CD8-positive, alpha-beta memory T cell (primary cell): ENCODE measurements at places on chromosomes 3 and 15.

GRCh38 chr3:123094516-123095313 is 27.9 kb downstream of the PDIA5 start:
- no peak for DNase-seq

GRCh38 chr3:122208579-122208978 is 25.1 kb downstream of the CASR start:
- DNase-seq = no peak

DNA sequence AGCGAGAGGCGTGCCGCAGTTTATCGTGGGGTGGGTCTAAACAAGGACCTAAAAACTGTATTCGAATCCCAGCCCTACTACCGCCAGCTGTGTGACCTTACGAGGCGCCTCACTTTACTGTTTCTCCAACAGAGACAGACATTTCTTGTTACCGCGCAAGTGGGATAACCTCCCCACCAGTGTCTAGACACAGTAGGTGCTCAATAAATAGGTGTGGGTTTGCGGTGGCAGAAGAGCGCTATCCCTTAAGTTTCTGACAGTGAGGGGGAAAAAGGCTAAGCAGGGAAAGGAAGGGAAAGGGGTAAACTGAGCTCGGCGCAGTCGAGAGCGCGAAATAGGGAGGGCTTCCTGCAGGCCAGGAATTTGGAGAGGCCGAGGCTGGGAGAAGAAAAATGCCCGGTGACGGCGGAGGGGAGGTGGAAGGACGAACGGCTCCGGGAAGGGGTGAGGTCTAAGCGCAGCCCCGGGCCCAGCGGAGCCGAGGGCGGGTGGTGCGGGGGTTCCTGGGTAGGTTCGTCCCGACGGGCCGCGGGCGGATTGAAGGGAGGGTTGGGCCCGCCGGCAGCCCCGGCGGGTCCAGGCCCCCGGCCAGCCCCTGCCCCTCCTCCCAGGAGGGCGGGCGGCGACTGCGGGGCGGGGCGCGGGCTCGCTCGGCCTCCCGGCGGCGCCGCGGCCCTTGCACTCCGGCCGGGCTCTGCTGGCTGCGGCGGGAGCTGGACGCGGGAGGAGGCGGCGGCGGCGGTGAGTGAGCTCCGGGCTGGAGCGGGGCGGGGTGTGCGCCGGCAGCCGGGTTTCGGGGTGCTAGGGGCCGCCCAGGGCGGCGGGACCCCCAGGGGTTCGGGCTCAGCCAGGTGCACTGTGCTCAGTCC is at the start of gene CGNL1:
TSS of gene CGNL1 (plus strand) at position 679 of the 869 bp plus-strand sequence. CDS start 61,495 bp downstream, outside the sequence.
- DNase-seq = no peak

DNA sequence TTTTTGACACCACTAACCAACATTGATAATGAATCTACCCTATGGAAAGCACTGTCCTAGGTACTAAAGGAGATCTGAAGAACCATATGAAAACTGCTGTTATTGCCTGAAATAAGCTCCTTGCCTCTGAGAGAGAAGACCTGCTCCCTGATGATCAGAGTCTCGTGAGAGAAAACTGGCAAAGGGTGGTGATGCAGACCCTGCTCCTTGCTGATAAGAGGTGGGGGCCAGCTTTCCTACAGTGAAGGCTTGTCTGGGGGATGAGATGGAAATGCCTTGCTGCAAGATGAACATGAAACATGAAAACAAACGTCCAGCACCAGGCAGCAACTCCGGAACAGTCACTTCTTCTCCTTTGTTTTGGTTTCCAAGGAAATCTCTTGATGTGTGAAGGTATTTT is 31.9 kb downstream of the RASGRP1 start:
- no peak for DNase-seq

GRCh38 chr15:59296181-59296617 is 76.5 kb downstream of the MYO1E start:
- DNase-seq = no peak

DNA sequence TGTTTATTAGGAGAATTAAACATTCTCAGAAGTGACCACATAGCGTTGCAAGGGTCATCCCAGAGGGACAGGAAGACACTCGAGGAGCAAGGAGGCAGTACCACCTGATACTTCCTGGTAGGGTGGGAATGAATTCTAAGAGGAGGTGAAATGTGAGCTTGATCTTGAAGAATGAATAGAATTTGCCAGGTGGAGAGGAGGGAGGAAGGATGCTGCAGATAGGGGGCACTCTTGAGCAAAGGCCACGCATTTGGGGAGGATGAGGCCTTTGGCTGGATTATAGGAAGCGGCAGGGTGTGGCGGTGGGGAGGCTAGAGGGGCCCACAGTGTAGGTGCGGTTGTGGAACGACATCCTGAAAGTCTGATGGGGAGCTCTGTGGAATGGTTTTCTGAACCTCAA is 33.5 kb downstream of the CHCHD6 start:
- DNase-seq = no peak

DNA sequence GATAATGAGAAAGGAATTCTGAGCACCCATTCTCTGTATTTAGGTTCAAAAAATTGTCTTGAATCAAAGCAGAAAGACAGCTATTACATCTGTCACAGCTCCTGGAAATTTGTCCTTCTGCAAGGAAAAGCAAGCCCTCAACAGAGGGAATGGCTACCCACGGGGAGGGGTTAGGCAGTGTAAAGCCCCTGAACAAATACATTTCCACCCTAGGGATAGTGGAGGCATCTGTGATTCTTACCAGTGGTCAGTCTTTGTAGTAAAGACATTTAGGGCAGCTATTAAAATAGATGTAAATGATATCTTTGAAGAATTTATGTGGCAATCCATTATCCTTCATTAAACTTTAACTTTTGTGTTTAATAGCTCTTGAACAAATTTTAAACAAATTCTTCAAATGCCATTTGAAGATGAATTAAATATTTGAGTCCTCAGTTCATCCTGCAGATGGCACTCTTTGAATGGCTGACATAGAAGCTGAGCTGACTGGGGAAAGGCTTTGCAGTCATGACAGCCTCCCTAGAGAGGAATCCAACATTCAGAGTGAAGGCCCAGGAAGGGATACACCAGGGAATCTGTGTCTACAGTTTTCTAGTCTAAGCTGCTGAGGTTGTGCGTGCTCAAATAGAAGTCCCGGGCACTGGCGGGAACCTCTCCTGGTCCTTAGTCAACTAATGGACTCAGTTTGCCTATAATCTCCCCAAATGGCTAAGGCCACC is 359.7 kb upstream of the ROPN1 start:
- no peak for DNase-seq

DNA sequence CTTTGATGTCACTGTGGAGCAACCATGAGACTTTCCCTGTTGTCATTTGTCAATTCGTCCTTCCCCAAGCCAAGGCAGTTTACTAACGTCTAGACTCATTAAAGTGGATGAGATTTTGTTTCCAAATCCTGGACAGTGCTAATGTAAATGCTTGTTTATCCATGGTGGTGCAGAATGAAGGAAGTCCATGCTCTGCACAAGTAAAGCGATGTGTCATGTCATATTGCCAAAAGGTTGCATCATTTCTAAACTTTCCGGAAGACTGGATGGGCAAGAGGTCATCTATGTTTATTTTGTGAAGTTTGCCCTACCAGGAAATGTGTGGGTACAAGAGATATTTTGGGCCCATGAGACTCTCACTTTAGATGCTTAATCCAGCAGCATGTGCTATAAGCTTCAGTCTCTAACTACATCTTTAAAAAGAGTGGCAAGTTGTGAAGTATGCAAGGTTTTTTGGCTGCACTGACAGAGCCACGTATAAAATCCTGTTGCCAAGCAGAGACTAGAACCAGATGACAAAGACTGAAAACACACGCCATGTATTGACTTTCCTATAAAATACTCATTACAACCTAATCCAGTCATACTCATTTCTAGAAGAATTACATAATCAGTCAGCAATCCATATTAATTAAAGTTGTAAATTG is 72.1 kb upstream of the FNDC3B start:
- no peak for DNase-seq

DNA sequence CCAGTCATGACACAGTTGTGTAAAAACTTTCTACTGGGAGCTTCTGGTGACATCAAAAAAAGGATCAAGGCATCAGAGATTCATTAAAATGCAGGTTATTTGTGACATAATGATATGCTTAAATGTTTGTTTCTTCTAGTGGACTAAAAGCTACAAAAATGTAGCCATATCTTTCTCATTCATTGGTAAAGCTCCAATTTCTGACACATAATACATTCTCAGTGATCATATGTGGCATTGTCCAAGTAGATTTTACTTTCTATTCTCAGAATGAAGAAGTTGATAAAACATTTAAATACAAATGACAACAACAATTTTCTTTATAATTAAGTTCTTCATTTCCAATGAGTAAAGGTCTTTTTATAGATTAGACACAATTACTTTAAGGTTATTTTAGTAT is 71.0 kb upstream of the ARHGEF26 start:
- DNase-seq = no peak

DNA sequence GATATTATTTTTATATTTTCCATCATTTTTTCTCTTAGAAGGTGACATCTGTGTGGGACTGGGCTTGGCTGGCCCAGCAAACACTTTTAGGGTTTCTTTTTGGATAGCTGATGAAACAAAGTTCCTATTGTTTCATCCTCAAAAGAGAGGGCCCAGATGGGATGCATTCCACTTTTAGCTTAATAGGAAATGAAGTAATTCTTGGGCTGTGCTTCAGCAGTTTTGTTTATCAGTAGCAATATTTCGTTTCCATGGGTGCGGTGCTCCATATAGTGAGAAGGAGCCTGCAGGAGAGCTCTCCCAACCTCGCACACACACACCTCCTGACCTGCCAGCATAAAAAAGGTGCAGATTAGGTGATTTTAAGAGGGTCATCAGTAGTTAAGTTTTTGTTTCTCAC is 147.5 kb downstream of the AKAP13 start:
- no peak for DNase-seq

GRCh38 chr15:85964471-85964870 is 115.2 kb upstream of the AGBL1 start:
- DNase-seq = no peak

DNA sequence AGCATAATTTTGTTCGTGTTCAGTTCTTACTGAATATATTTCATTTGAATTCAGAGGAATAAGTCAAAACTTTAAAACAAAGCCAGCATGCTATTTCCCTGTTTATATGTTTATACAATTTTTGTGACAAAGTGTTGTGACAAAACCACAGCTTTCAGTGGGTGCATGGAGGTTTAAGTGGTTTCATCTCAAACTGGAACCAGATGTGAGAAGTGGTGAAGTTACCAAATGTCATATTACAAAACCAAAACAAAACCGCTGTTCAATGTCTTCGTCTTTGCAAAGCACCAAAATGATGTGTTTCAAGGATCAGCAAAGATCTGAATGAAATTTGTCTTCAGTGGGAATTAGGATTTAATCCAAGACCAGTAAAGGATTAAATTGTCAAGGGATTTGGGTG is 59.3 kb upstream of the OSTN start:
- DNase-seq = no peak

- DNase-seq = no peak
Observed at GRCh38 chr15:47711655-47712054, 5.7 kb upstream of the SEMA6D start.

- DNase-seq = no peak
Observed at GRCh38 chr3:62785384-62785783, 89.8 kb downstream of the CADPS start.

GRCh38 chr3:169998668-169999131 is 32.1 kb downstream of the SEC62 start:
- no peak for DNase-seq

GRCh38 chr15:77010857-77011256 is 15.9 kb downstream of the PSTPIP1 start:
- DNase-seq = no peak

- peak; percentile 84 for DNase-seq
Observed at GRCh38 chr3:4834403-4834866, 144.8 kb upstream of the BHLHE40 start.
